ENCODE measurements at places on chromosomes 12 and 14. TPM values are rescaled to one million over a fixed set of nuclear protein-coding genes. Genes with fewer than 3 reads are reported as not detected.

C12orf42 gene
- total RNA-seq = 7.1 TPM

SSPN gene
- 1.7 TPM for total RNA-seq

SLC6A13 gene
- 0.72 TPM for total RNA-seq

TSPAN8 gene
- total RNA-seq = not detected

BICD1 gene
- 15.8 TPM for total RNA-seq

SLC25A47 gene
- not detected for total RNA-seq

NTN4 gene
- 4.8 TPM for total RNA-seq

BMP4 gene
- total RNA-seq = not detected

HHIPL1 gene
- 0.12 TPM for total RNA-seq

DNA sequence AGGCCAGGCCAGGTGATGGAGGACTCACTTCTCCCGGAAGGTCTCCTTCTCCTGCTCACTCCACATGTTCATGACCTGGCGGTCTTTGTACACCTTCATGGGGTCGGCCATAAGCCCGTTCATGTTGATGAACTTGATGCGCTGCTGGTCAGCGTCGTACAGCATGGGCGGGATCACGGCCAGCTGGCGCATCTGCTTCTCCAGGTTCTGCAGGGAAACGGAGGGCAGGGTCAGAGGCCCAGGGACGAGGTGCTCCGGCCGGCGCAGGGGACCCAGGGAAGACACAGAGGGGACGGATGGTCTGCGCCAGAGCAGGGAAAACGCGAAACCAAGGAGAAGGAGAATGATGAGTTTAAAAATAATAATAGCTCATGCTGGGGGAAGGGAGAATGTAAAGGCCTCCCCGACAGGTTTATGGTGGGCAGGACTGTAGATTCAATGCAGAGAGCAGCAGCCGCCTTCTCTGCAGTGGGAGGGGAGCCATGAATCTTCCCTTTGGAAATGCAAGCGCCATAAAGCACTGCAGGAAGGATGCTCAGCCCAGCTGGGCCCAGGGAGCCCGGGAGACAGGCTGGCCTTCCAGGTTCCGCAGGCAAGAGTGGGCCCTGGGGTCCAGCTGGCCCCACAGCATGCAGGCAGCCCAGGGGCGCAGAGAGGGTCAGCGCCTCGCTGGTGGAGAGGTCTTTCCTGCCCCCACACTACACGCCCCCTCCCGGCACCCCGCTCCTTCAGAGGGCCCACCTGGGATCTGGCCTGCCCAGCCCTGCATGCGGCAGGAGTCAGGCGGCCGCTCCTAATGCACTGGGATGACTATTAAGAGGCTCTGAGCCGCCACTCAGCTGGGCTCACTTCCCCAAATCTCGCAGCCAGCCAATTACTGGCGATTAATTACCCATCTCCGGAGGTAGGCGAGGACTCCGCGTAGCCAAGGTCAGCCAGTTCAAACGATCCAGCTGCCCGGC is 132.0 kb downstream of the RFLNA start:
- H3K4me3 ChIP-seq = no peak overlapping the region
- DNase-seq = no peak
- peaks cover 14% of the 10 kb centered on the region for H3K4me1 ChIP-seq
- peaks cover 11% of the 10 kb centered on the region for H3K36me3 ChIP-seq
- no peak overlapping the region for H3K27ac ChIP-seq
- H3K27me3 ChIP-seq = no peaks in the 10 kb centered on the region

GRCh38 chr14:95018821-95019220 is 138.5 kb downstream of the DICER1 start:
- H3K4me3 ChIP-seq = no peak overlapping the region
- no peak for DNase-seq
- H3K27me3 ChIP-seq = no peaks in the 10 kb centered on the region
- no peak overlapping the region for H3K27ac ChIP-seq

- no peak overlapping the region for H3K27ac ChIP-seq
- no peak overlapping the region for H3K4me3 ChIP-seq
- no peaks in the 10 kb centered on the region for H3K36me3 ChIP-seq
- DNase-seq = no peak
- H3K4me1 ChIP-seq = peaks cover 2% of the 10 kb centered on the region
Observed at GRCh38 chr14:75182821-75183220, 6.4 kb upstream of the TMED10 start.

GRCh38 chr12:101935890-101936746 is 58.7 kb downstream of the DRAM1 start:
- H3K4me1 ChIP-seq = peaks cover 2% of the 10 kb centered on the region
- DNase-seq = no peak
- peaks cover 74% of the 10 kb centered on the region for H3K27me3 ChIP-seq
- peak overlapping the region; percentile 43 for H3K27ac ChIP-seq
- no peak overlapping the region for H3K4me3 ChIP-seq

GRCh38 chr12:24778486-24779304 is 170.2 kb downstream of the BCAT1 start:
- no peaks in the 10 kb centered on the region for H3K36me3 ChIP-seq
- no peak for DNase-seq
- peaks cover 27% of the 10 kb centered on the region for H3K27me3 ChIP-seq

GRCh38 chr14:65948302-65948701 is 535.8 kb downstream of the FUT8 start:
- DNase-seq = no peak
- H3K27me3 ChIP-seq = no peaks in the 10 kb centered on the region
- H3K4me1 ChIP-seq = peaks cover 38% of the 10 kb centered on the region
- H3K4me3 ChIP-seq = peak overlapping the region; percentile 19
- H3K27ac ChIP-seq = no peak overlapping the region
- peaks cover 6% of the 10 kb centered on the region for H3K36me3 ChIP-seq

DNA sequence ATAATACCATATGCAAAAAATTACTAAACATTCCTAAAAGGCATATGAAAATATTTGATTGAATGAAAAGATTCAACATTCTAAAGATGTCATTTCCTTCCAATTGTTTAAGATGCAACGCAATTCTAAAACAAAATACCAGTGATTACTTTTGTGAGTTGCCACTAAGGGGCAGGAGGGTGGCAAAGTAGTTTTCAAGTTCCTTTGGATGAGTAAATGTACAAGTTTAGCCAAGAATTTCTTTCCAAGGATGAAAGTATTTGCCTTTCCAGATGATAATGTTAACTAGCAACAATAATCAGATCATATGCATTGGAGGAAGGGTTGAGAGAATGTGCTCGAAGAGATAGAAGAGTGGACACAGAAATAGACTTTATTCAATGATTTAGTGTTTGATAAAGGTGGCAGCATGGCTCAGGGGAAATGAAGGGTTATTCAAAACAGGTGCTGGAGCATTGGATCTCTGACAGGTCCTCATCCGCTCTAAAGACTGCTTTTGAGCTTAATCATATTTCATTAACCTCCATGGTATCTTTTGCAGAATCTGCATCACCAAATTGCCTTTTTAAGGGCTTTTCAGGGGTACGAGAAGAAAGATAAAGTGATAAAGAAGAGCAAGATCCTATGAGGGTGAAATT is 678.5 kb upstream of the TBX3 start:
- no peaks in the 10 kb centered on the region for H3K27me3 ChIP-seq
- DNase-seq = no peak
- no peak overlapping the region for H3K27ac ChIP-seq
- H3K4me1 ChIP-seq = no peaks in the 10 kb centered on the region
- H3K4me3 ChIP-seq = no peak overlapping the region

- no peak overlapping the region for H3K27ac ChIP-seq
- no peak for DNase-seq
- H3K4me1 ChIP-seq = no peaks in the 10 kb centered on the region
- no peaks in the 10 kb centered on the region for H3K27me3 ChIP-seq
- no peak overlapping the region for H3K4me3 ChIP-seq
Observed at GRCh38 chr12:82942991-82943401, 256.3 kb downstream of the TMTC2 start.

- H3K27me3 ChIP-seq = peaks cover 15% of the 10 kb centered on the region
- no peak for DNase-seq
- no peaks in the 10 kb centered on the region for H3K36me3 ChIP-seq
- H3K4me1 ChIP-seq = no peaks in the 10 kb centered on the region
- H3K4me3 ChIP-seq = no peak overlapping the region
Observed at GRCh38 chr12:80717856-80718255, 1.1 kb downstream of the MYF5 start.

- peaks cover 8% of the 10 kb centered on the region for H3K36me3 ChIP-seq
- DNase-seq = no peak
- H3K4me3 ChIP-seq = no peak overlapping the region
- H3K4me1 ChIP-seq = peaks cover 9% of the 10 kb centered on the region
Observed at GRCh38 chr14:103102689-103103260, 8.2 kb downstream of the EXOC3L4 start.

DNA sequence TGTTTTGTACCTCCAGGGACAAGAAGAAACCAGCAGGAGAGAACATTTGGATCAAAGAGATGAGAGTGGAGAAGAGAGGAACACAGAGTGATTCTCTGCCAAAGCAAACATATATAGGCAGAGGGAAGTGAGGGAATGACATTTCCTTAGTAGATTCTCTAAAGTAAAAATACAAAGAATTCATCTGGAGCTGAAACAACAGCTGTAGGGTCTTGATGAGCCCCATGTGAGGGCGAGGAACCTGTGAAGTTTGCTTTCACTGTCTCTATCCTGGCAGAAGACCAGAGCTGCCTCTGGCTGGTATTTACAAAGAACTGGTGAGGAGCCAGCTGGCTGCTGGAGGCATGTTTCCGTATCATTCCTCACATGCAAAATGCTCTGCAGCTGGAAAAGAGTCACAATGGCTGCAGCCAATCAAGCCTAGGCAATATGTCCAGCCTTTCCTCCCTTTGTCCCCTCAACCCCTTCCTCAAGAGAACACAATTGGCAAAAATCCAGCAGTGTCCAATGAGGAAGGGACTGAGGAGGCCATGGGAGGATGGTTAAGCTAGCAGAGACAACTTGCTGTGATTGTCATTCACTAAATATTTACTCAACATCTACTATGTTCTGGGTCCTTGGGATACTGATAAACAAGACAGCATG is 122.5 kb downstream of the PHLDA1 start:
- H3K27me3 ChIP-seq = no peaks in the 10 kb centered on the region
- peak overlapping the region; percentile 43 for H3K27ac ChIP-seq
- no peak overlapping the region for H3K4me3 ChIP-seq
- no peaks in the 10 kb centered on the region for H3K36me3 ChIP-seq

DNA sequence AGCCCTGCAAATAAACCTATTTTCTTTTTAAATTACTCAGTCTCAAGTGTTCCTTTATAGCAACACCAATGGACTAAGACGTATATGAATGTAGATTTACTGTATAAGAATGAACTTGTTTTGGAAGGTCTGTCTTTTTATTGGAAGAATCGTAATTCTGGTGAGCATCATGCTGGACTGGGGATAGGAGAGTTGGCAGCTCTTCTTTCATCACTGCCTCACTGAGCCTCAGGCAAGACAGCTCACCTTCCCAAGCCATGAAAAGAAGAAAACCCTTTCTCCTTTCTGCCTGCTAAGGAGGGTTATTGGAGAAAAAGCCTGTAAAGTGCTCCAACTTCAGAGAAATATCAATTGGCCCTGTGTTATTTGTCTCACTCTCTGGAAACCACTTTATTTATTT is 9.1 kb upstream of the RNF34 start:
- peaks cover 8% of the 10 kb centered on the region for H3K4me1 ChIP-seq
- DNase-seq = no peak
- no peaks in the 10 kb centered on the region for H3K36me3 ChIP-seq
- H3K4me3 ChIP-seq = no peak overlapping the region
- H3K27me3 ChIP-seq = peaks cover under 1% of the 10 kb centered on the region

DNA sequence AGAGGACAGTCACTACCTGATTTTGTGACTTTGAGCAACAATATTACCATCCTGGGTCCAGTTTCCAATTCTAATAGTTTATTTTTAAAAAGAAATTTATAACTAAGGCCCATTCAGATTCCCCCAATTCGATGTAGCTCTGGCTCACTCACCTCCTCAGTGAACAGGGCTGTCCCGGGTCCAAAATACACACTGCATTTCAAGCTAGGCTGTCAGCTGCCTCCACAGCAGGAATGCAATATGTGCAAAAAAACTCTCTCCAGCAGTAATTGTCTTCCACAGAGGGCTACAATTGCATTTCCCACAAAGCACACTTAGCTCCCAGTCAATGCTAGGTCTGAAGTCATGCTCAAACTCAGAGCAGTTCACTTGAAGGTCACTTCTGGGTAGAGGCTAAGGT is 39.3 kb upstream of the ZNF641 start:
- H3K27ac ChIP-seq = no peak overlapping the region
- DNase-seq = no peak
- H3K27me3 ChIP-seq = peaks cover 53% of the 10 kb centered on the region
- H3K36me3 ChIP-seq = peaks cover 9% of the 10 kb centered on the region
- no peak overlapping the region for H3K4me3 ChIP-seq
- H3K4me1 ChIP-seq = no peaks in the 10 kb centered on the region

DNA sequence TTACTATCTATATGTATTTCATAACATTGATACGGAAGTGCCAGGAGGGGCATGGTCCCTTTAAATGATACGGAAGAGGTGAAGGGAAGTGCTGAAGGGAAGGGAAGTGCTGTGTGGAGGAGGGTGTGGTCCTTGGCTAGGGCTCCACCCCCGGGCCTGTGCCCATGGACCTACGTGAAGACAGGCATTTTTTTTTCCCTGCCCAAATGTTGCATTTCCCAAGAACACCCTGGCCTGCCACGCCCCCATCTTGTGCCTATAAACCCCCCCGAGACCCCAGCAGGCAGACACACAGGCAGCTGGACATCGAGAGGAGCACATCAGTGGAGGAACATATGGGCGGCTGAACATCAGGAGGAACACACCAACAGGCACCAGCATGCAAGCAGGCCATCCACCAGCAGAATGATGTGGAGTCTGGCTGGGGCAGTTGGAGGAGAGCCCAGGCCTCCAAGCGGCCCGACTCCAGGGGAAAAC is 134.1 kb downstream of the SLC41A2 start:
- H3K27ac ChIP-seq = no peak overlapping the region
- no peaks in the 10 kb centered on the region for H3K36me3 ChIP-seq

GRCh38 chr12:13582421-13582820 is 385.9 kb downstream of the EMP1 start:
- H3K4me1 ChIP-seq = no peaks in the 10 kb centered on the region
- no peaks in the 10 kb centered on the region for H3K36me3 ChIP-seq
- DNase-seq = no peak
- H3K27ac ChIP-seq = no peak overlapping the region
- no peak overlapping the region for H3K4me3 ChIP-seq

GRCh38 chr12:106331599-106331998 is 25.9 kb upstream of the POLR3B start:
- no peak overlapping the region for H3K27ac ChIP-seq
- H3K36me3 ChIP-seq = peaks cover 9% of the 10 kb centered on the region
- peaks cover 23% of the 10 kb centered on the region for H3K4me1 ChIP-seq

DNA sequence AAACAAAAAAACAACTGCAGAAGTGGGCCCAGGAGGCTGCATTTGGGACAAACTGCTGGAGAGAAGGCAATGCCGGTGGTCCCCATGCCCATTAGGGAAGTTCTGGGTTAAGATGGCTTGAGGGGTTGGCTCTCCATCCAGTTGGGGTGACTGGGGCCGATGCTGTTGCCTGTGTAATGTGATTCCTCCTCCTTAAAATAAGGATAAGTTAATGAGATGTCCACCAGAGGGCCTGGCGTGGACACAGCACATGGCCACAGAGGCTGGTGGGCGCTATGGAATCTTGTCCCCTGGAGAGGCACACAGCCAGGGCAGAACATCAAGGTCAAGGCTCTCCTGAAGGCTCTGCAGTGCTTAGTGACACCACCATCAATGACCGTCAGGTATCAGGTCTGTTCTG is 1.0 kb upstream of the TESC start:
- H3K27me3 ChIP-seq = peaks cover 18% of the 10 kb centered on the region
- H3K4me3 ChIP-seq = peak overlapping the region; percentile 88
- H3K4me1 ChIP-seq = peaks cover 14% of the 10 kb centered on the region
- no peak for DNase-seq
- H3K36me3 ChIP-seq = no peaks in the 10 kb centered on the region
- peak overlapping the region; percentile 80 for H3K27ac ChIP-seq
